Head of caudate nucleus (tissue), 42 donors: ENCODE measurements at places on chromosomes 5 and 9.
A peak's percentile ranks its signal among the peaks of the same experiment; 100 is the strongest.

DNA sequence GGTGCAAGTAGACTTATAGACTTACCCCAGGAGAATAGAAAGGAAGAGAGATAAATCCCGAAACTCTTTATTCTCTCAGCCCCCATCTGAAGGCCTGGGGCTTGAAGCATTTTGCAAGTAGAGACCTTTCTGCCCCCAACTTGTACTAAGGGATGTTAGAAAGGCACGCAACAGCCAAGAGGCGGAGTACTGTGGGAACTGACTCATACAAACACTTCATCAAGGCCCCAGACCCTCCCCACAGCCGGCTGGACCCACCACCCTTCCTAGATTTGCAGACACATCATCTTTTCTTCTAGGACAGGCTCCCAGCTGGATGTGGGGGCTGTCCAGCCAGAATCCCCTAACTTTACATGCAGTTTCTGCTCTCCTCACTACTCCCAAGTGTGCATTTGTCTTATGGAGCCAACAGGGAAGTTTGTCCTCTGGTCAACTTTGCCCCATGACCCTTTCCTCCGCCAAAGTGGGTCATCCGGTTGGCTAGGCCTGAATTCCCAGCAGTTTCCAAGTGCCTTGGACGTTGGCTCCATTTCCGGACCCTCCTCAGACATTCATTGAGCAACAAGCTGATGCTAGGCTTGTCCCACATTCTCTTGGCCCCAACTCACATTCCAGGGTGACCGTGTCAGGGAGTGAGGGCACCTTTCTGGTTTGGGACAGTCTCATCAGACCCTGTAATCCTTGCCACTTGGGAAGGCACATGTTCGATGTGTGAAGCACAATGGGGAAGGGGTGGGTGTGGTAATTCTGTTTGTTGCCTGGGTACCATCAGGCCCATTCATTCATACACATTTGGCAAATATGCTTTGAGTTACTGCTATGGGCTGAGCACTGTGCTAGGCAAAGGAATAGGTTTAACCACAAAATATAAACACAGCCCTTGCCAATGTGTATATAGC is 64.6 kb downstream of the ABLIM3 start:
- DNase-seq, result no peak

- DNase-seq, result no peak
Measured at GRCh38 chr5:135842737-135843136, 8.3 kb downstream of the SLC25A48 start.

DNA sequence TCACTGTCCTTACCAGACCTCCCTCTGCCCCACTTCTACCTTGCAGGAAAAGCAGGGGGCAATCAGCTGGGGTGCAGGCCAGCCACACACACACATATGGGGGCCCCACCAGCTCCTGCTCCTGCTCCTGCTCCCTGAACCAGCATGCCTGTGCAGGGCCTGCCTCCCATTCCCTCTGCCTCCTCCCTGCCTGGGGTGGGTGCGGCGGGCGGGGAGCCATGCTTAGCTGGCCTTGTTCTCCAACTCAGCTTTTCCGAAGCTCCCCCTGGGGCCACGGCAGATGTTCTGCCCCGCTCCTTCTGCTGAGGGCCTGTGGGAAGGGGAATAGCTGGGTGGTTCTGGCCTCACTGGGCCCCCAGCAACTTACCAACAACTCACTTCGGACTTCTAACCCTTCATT is 89.8 kb downstream of the ZNF354C start:
- DNase-seq, result no peak

GRCh38 chr9:82721593-82721992 is 341.3 kb downstream of the RASEF start:
- peak; percentile 54 for DNase-seq

DNA sequence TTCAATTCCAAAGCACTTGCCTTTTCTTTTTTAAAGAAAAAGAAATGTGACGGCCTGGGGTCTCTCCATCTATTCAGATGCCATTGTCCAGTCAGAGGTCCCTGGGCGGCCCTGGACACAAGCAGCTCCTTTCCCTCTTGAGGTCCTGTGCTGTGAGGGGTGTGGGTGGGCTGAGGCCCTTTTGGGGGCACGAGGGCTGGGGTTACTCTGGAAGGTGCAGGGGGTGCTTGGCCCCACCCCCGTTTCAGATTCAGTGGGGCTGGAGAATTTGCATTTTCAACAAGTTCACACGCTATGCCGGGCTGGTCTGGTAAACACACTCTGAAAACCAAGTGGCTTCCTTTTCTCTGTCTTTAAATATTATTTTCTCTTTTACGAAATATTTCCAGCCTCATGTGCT is 91.4 kb upstream of the PHYKPL start:
- no peak for DNase-seq

DNA sequence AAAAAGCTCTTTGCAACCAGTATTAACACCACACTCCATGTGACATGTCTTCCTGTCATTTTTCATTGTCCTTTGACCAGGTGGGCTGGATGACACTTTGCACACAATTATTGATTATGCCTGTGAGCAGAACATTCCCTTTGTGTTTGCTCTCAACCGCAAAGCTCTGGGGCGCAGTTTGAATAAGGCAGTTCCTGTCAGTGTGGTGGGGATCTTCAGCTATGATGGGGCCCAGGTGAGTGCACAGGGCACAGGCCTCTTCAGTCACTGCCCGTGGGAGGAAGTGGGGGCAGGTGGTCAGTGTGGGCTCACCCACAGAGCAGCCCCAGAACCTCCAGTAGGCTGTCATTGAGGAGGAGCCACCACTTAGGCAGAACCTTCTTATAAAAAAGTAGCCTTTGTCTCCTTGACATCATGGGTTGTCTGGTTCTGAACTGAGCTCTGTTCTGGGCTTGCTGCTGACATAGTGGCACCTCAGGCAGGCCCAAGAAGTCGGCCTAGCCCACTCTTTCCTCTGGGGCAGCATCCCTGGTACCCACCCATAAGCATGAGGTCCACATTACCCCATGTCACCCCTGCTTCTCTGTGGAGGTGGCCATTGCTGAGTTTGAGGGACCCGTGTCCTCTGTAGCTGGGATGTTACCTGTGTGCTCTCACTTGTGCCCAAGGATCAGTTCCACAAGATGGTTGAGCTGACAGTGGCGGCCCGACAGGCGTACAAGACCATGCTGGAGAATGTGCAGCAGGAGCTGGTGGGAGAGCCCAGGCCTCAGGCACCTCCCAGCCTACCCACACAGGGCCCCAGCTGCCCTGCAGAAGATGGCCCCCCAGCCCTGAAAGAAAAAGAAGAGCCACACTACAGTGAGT is 39.3 kb downstream of the SECISBP2 start:
- no peak for DNase-seq

- no peak for DNase-seq
Measured at GRCh38 chr9:97811533-97812246, 41.3 kb upstream of the FOXE1 start.

- no peak for DNase-seq
Measured at GRCh38 chr5:57871496-57871895, 388.9 kb upstream of the ACTBL2 start.

DNA sequence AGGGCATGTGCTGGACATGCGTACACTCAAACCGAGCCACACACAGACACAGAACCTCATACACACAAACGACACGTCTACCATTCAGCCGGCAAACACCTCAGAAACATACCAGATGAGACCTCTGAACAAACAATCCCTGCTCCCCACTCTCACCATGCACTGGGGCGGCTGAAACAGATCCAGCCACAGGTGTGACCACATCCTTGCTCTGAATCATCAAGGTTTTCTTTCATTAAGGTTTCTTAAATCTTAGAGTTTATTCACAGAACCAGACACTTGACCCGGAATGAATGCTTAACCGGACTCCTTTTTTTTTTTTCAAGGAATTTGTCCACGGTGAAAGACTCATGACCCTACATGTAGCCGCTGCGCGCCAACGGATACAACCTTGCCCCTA is 26.2 kb downstream of the TERT start:
- no peak for DNase-seq
